ENCODE measurements at places on chromosomes 12 and 14.

- DNase-seq = no peak
Observed at GRCh38 chr12:117009759-117010158, 89.5 kb downstream of the TESC start.

GRCh38 chr14:76514213-76514998 lies 138.5 kb downstream of the ESRRB start:
- DNase-seq = no peak

DNA sequence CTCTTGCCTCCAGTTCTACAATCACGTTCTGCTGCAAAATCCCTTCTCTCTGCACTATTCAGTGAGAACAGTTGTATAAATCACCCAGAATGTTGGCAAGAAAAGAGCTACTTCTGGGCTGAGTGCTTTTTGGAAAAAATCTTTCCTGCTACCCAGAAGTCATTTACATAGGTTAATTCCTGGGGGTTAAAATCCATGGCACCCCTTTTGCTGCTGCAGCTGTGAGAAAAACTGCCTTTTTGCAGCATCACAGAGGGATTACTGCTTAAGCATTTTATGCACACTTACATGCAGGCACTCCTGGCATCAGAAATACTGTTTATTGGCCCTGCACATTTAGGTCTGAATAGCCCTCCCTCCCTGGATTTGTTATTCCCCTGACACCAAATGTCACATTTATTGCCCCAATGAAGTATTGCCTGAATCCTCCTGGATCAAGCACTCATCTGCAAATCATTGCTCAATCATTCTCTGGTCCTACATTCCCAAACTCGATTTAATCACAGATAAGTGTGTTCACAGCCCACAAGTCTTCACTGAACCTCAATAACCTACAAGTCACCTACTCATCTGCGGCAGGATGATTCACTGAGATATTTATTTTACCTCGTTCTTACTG lies 43.1 kb upstream of the CCDC196 start:
- DNase-seq = no peak

DNA sequence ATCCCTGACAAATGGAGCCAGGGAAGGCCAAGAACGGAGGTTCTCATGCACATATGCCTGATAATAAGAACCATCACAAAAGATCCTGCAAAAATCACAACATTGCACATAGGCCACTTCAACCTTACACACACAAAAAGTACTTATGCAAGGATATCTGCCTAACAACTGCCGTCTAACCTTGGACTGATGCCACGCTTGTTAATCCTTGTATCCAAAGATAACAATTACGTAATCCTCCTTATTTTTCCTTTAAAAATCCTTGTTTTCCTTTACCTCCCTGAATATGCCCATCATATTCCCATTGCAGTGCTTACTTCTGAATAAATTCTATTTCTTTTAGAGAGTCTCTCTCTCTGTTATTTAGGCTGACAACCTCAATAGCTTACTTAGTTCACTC lies 59.5 kb downstream of the TMEM116 start:
- no peak for DNase-seq

GRCh38 chr14:52268279-52269061 lies 972 bp downstream of the PTGDR start:
- DNase-seq = peak; percentile 32

- no peak for DNase-seq
Observed at GRCh38 chr14:47961634-47962033, 286.2 kb upstream of the MDGA2 start.

DNA sequence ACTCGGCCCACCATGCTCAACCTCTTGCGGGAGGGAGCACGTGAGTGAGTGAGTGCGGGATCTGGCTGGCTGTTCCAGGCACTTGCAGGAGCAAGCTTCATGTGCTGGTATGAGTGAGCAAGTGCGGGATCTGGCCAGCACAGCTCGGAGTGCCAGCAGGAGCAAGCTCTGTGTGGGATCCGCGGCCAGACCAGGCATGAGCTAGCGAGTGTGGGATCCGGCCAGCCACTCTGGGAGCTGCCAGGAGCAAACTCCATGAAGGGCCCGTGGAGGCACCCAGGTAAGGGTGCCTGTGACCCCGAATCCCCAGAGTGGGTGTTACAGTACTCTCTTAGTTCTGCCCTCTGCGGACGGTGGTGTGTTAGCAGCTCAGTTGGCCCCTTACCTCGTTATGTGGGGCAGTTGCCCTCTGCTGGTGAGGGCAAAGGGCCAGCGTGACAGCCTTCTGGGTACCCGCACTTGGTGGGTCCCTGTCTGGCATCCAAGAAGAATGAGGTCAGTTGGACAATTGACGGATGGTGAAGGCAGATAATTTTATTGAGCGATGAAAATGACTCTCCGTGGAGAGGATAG lies 38.3 kb downstream of the RAD51B start:
- no peak for DNase-seq

- no peak for DNase-seq
Observed at GRCh38 chr14:74391479-74391878, 34.5 kb downstream of the SYNDIG1L start.

- DNase-seq = no peak
Observed at GRCh38 chr12:87383680-87384079, 645.5 kb downstream of the C12orf50 start.

GRCh38 chr12:26928661-26929060 lies 9.1 kb downstream of the INTS13 start:
- DNase-seq = no peak

- DNase-seq = no peak
Observed at GRCh38 chr12:51904951-51905470, 2.3 kb upstream of the ACVRL1 start.

- DNase-seq = peak; percentile 68
Observed at GRCh38 chr14:69358233-69358963, 39.7 kb downstream of the ERH start.

- no peak for DNase-seq
Observed at GRCh38 chr14:105806568-105806967, 280.2 kb downstream of the TMEM121 start.

- DNase-seq = no peak
Observed at GRCh38 chr12:21144309-21144708, 13.3 kb downstream of the SLCO1B1 start.

GRCh38 chr14:52052288-52052943 lies 16.4 kb downstream of the NID2 start:
- DNase-seq = no peak

DNA sequence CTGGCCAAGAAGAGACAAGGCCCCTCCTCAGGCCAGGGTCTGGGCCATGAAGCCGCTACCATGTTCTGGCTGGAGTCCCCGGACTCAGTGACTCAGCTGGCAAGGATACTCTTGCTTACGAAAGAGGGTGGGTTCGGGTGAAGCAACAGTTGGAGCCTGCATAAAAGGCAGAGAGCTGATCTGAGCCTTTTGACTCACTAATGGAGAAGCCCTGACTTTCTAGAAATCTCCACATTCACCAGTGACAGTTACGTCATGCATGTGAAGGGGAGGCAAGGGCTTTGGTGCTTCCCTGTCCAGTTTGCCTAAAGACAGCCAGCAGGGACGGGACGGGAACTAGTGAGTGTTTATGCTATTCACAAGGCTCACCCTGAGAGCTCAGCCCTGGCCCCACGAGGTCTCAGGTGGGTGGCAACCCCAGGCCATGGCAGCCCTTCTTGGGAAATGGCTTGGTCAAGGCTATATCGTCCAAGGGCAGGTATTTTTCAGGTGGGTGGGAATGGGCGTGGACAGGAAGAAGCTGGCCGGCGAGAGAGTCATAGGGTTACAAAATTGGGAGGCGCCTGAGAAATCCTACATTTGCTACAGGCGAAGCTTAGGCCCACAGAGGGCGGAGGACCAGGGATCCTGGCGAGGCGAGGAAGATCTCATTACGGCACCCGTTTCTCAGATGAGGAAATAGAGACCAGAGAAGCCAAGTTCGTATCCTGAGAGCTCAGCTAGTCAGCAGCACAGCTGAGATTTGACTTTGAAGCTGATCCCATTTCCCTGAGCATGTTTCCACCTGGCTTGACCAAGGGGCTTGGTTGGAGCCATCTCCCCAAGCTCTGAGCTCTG lies 314.6 kb downstream of the BCL11B start:
- DNase-seq = no peak

- no peak for DNase-seq
Observed at GRCh38 chr12:77045183-77045582, 20.2 kb downstream of the E2F7 start.

Data from stimulated activated naive CD8-positive, alpha-beta T cell treated with anti-CD3 and anti-CD28 coated beads, Interleukin-15, amount 100 ng/mL, for 72 hours (primary cell).